Sciatic nerve (tissue), 2 donors: ENCODE measurements at places on chromosomes 1 and 21. TPM values are rescaled to one million over a fixed set of nuclear protein-coding genes. Genes with fewer than 3 reads are reported as not detected.
A peak's percentile ranks its signal among the peaks of the same experiment; 100 is the strongest.

GRCh38 chr21:19541602-19542001, 1138.0 kb upstream of the TMPRSS15 start:
- DNase-seq, result no peak

Gene OR2L5
- total RNA-seq, result not detected

GRCh38 chr1:183685112-183685713, 32.1 kb upstream of the APOBEC4 start:
- DNase-seq, result no peak

- no peak for DNase-seq
These were observed 11.4 kb upstream of the BCAR3 start for GRCh38 chr1:93692983-93693591.

Gene F5
- 1.8 TPM for total RNA-seq

Gene DCAF6
- total RNA-seq, result 71.4 TPM

DNA sequence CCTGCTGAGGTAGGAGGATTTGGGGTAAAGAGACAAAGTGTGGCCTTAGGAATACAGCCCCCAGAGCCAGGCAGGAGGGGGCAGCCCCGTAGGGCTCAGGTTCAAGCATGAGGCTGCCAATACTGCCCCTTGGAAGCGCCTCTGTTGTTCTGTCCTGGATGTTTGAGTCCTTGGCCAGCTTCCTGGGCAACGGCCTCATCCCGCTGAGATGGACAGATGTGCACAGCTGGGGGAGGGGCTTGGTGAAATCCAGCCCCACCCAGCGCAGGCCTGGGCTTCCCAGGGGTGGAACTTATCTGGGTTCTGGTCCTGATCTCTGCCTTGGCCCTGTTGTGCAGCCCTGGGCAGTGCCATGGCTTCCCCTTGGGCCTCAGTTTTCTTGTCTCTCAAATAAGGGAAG, 34.8 kb upstream of the MAN1C1 start:
- no peak for DNase-seq

GRCh38 chr1:233796146-233796783, 108.2 kb upstream of the SLC35F3 start:
- DNase-seq, result no peak

Gene TINAGL1
- total RNA-seq, result 91.9 TPM

DNA sequence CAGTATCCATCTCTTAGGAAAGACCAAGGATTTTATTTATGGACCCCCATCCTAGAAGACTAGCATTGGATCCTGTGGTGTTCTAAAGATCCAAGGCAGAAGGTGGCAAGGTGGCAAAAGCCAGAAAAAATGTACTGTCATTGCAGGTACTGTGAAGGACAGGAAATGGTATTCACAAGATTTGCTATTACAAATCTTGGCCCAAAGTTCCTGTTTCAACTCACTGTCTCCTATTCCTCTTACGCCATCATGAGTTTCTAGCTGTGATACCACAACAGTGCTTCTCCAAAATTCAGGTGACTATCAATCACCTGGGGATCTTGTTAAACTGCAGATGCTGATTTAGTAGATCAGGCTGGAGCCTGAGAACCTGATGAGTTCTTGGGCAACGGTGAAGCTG, 21.4 kb downstream of the ACP6 start:
- no peak for DNase-seq

GRCh38 chr1:233885196-233885920, 19.1 kb upstream of the SLC35F3 start:
- no peak for DNase-seq

Gene FAM72A
- 4.2 TPM for total RNA-seq

Gene SLC35F3
- total RNA-seq, result not detected

GRCh38 chr1:5755552-5756125, 236.6 kb downstream of the NPHP4 start:
- peak; percentile 41 for DNase-seq

Gene LDLRAD1
- not detected for total RNA-seq

Gene CCDC185
- not detected for total RNA-seq

- DNase-seq, result no peak
These were observed 200.5 kb upstream of the RUNX1 start for GRCh38 chr21:35249636-35250035.

Gene KCNH1
- 3.2 TPM for total RNA-seq

DNA sequence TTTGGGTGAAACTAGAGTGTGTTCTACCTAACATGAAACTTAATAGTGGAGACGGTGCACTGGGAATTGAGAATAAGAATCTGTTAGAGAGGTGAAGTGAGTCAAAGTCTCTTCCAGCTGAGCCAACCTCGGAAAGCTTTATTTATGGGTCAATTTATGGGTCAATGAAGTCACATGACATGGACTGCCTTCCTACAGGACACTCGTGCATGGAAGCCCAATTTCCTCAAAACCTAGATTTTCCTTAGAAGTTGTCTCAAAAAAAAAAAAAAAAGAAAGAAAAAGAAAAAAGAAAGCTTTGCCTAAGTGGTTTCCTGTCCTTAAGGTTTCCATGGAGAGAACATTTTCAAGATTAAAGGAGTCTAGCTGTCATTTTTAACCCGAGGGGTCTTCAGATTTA, 26.7 kb downstream of the CACHD1 start:
- no peak for DNase-seq

- DNase-seq, result peak; percentile 64
These were observed 1.5 kb downstream of the TGFB2 start for GRCh38 chr1:218346391-218347204.

- no peak for DNase-seq
These were observed 3.3 kb downstream of the PDZK1IP1 start for GRCh38 chr1:47186267-47187185.

DNA sequence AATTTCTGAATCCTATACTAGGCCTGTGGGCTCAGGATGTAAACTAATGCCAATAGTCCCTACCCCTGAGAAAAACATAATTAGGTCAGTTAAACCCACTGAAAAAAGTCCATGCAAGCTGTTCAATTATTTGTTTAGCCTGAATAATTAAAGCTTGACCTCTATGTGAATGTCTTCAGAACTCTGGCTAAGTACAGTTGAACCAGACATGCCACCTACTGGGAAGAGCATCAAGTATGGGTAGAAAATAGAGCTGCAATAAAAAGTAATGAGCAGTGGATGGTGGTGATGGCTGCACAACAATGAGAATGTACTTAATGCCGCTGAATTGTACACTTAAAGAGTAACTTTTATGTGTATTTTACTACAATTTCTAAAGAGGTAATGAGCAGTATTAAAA, 23.6 kb upstream of the SLC19A2 start:
- DNase-seq, result no peak

DNA sequence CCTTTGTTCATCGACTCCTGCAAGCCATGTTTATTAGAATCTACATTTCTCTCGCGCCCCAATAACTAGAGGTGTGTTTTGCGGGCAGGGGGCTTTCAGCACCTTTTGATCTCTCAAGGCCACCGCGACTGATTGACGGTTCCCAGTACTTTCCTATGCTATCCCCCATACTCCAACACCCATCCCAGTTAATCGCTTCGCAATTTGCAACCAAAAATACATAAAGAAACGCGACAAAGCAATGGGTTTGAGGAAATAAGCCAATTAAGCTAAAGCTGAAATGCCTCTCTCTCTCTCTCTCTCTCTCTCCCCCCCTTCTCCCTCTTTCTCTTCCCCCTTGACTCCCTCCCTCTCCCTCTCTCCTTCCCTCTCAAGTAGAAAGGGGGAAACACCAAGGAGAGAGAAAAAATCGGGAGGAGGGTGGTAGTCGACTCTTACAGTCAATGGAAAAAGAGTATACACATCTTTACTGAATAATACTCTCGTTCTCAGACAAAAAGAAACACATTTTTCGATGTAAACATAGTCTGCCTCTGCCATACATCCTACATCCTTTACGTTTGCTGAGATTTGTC, 128.0 kb upstream of the DPYD start:
- DNase-seq, result no peak

- DNase-seq, result no peak
These were observed 43.3 kb upstream of the DIRAS3 start for GRCh38 chr1:68093737-68094136.

- DNase-seq, result no peak
These were observed 17.4 kb downstream of the LGR6 start for GRCh38 chr1:202210969-202211368.

Gene SAMD13
- 0.76 TPM for total RNA-seq

GRCh38 chr1:55309053-55309452, 93.9 kb upstream of the USP24 start:
- no peak for DNase-seq

Gene RNU1-4
- 13,769 TPM for total RNA-seq

DNA sequence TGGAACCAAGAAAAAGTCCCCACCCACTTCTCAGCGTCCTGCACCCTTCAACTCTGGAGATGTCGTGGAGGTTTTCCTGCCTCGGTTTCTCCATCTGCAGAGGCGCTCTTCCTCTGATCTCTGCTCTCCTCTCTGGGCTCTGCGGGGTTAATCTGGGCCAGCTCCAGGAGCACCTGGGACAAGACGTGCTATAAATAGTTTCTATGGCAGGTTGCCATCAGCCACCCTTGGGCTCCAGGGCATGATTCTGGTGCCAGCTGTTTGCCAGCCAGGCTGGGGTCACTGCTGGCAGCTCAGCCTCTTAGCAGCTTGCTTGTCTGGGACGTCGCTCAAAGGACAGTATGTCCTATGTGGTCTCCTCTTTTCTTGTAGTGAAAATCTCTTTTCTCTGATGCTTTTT, 137.1 kb downstream of the ACTL8 start:
- no peak for DNase-seq

DNA sequence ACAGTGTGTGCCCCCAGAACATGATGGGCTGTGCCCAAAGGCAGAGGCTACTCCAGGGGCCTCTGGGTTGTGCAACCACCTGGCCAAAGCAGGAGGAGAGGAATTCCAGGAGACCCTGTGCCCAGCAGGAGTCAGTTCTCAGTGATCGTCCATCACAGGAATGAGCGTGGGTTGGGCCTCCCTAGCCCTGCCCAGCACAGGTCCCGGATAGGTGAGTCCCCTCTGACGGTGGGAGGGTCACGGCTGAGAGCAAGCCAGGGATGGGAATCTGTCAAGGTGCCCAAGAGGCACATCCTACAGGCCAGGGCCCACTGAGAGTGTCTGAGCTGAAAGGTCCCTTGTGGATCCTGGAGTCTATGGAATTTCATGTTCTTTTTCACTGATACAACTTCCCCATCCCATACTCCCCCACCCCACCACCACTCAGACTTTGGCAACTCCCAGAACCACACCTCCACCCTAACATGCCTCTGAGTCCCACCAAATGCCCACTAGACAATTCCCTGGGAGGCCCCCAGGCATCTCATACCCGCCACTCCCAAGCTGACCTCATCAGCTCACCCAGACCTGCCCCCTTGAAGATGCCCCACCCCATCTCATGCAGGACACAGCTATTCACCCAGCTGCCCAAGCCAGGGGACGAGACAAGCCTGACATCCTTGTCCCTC, 3.1 kb downstream of the GJB4 start:
- no peak for DNase-seq

GRCh38 chr21:26512664-26513063, 60.4 kb downstream of the CYYR1 start:
- no peak for DNase-seq

Gene PAQR6
- total RNA-seq, result 48.9 TPM

GRCh38 chr1:108000620-108001111, 35.7 kb upstream of the VAV3 start:
- DNase-seq, result peak; percentile 72

Gene PTPN7
- 2.5 TPM for total RNA-seq

Gene F3
- total RNA-seq, result 19.9 TPM

- DNase-seq, result no peak
These were observed 12.4 kb downstream of the SAMSN1 start for GRCh38 chr21:14533499-14534428.

Gene TMEM61
- total RNA-seq, result not detected

Gene TAF12
- total RNA-seq, result 17.7 TPM

DNA sequence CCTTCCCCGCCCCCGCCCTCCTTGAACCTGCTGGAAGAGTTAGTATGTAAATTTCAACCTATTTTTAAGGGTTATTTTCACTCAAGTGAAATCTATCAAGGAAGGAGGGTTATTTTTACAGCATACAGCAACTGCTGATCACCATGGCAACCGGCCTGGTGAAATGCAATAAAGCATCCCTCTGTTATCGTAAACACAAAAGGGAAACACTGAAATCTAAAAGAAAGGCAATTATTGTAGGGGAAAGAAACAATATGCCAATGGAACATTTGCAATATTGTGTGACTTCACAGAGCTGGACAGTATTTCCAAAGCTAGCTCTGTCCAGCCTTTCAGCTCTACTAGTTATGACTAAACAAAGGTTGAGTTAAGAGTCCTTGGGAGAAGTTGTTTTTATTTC, 588.3 kb upstream of the PBX1 start:
- DNase-seq, result no peak

- DNase-seq, result no peak
These were observed 2.3 kb downstream of the COX20 start for GRCh38 chr1:244837597-244838258.

DNA sequence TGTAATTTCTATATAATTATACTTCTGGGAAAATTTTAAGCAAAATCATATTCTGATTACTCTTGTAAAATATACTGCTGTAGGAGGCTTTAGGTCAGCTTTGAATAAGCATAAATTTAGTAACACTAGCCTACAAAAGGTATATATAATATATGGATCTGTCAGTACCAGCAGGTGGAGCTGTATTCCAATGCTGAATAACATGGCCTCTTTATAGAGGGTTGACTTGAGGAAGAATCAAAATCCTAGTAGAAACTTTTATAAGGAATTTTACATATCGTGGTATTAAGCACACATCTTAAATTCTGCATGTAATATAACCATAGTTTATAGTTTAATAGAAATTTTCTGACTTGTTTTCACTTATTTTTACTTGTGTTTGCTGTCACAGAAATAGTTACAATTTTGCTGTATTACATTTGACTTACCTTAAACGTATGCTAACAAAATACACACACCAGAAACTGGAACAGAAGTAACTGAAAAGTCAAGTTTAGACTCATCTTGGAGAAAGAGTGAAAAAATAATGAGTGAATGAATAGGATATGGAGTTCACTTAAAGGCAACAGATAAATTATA, 79.3 kb downstream of the HMCN1 start:
- DNase-seq, result no peak

Gene OR2L13
- total RNA-seq, result 0.36 TPM

Gene PTGER3
- 4.4 TPM for total RNA-seq

Gene PADI1
- total RNA-seq, result not detected

Gene HMGCS2
- not detected for total RNA-seq

GRCh38 chr1:168966217-168966616, 140.3 kb upstream of the ATP1B1 start:
- no peak for DNase-seq

Gene LCE2A
- not detected for total RNA-seq

DNA sequence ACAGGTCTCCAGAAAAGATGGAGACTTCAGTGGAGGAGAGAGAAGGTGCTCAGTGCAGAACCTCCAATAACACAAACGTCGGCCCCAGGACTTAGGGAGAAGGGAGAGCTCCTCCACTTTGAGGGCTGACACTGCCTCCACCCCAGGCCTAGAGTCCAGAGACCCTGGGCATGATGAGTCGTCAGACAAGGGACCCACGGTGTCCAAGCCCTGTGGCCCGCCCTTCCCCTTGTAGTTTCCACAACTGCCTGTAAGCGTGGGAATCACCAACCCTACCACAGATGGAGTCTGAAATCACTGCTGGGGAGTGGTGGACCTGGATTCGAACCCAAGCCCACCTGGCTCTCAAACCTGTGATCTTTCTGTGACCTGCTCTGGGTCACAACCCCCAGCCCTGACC, 281.1 kb downstream of the NPHP4 start:
- DNase-seq, result peak; percentile 28

Gene TTC22
- total RNA-seq, result 0.36 TPM
